ENCODE measurements at places on chromosomes 11 and 22.

GRCh38 chr11:94423507-94423906 lies 22.3 kb upstream of the GPR83 start:
- no peak for DNase-seq

DNA sequence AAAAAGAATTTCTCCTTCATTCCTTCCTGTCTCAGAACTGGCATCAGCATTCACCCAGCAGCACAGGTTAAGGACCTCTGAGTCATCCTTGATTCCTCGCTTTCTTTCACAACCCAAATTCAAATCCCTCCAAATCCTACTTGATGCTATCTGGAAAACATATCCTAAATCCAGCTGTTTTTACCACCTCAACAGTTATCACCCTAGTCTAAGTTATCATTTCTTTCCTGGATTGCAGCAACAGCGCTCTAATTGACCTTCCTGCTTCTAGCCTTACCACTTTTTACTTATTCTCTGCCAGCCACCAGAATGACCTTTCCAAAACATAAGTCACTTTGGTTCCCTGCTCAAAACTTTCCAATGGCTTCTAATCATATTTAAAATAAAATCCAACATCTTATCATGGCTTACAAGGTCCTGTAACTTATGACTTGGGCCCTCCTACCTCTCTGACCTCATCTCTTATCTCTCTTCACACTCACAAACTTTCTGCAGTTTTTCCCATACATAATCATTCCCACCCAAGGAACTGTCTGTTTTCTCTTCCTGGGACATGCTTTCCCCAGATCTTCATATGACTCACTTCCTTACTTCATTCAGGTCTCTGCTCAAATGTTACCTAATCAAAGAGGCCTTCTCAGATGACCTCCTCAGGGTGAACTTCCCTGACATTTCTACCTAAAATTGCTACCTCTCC lies 119.4 kb downstream of the TTC28 start:
- DNase-seq: no peak

DNA sequence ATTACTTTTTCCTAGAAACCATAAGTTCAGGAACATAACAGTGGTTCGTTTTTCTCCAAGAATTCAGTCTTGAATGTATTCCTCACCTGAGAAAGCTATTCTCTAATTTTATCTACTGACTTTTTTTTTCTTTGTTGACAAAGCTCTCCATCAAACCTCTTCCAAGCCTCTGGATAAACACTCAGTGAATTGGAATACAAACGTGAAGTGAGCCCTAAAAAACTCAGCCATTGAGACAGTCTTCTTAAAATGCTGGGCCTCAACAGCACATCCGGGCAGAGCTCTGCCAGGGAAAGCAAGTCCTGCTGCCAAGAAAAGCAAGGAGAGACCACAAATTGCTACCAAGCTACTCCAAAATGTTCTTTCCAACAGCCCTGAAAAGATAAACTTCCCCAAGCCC lies 7.7 kb upstream of the SLC1A2 start:
- DNase-seq: no peak

DNA sequence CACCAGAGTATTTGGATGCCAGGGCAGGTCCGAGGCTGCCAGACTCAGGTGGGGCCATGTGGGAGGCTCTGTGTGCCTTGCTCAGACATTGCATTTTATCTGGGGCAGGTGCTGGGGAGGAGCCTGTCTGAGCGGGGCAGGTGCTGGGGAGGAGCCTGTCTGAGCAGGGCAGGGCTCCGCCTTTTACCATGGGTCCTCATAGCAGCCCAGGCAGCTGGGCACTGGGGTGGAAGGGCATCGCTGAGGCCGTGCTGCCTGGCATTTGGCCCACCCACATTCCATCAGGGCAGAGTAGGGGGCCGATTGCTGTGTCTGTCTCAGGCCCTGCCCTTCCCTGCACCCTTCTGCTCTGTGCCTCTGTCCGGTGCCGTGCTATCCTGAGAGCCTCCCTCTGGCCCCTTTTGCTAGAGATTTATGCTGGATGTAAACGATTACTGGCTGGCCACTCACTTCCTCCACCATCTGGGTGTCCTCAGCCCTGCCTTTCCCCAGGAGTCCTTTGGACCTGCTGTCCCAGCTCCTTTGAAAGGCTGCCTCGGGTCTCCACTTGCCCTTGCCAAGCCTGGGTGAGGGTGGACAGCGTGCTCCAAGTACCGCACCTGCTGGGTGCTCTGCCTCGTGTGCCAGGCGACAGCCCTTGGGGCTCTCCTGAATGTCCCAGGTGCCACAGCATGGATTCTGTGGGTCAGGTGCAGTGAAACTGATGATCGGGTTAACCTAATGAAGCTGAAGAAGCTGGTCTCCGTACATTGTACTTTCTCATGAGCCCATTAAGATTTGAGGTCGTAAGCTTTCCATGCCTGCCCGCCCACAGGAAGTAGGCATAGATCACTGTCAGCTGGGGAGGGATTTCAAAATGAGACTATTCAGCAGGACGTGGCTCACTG lies 281.6 kb downstream of the TBC1D22A start:
- no peak for DNase-seq
